Right hindlimb (tissue), 1 donor: ENCODE measurements at places on chromosomes 12 and 14.

DNA sequence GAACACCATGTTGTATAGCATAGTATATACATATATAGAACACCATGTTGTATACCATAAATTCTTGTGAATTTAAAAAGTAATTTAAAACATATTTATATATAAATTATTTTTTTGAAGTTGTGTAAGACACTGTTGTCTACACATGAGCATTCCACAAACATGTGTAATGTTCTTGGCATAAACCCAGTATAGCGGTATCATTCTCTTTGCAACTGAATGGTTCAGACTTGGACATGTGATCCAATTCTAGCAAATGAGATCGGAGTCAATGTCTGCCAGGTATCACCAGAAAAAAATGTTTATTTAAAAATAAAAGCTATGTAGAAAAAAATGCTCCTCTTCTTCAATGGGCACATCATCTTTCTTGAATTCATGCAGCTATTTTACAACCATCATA, 33.9 kb downstream of the CEP290 start:
- DNase-seq, result no peak

GRCh38 chr14:34222867-34223266, 239.2 kb downstream of the SPTSSA start:
- no peak for DNase-seq

DNA sequence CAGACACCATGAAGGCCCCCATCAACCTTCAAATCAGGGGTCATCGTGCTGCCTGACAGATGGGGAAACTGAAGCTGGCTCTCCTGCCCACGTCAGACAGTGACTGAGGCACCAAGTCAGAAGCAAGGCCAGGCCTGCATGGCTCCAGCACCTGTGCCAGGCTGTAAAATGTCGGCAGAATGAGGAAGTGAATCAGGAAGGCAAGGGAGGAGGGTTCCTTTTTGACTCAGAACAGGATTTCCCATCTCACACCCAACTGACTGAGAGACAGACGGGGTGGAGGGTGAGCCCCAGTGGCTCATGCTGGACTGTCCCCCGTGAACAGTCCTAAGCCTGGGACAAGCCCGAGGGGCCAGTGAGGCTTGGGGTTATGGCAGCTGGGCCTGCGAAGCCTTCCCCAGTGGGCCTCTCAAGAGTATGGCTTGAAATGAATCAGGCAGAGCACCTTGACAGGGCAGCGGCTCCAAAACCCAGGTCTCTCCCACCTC, 20.9 kb downstream of the SYNE3 start:
- DNase-seq, result no peak

DNA sequence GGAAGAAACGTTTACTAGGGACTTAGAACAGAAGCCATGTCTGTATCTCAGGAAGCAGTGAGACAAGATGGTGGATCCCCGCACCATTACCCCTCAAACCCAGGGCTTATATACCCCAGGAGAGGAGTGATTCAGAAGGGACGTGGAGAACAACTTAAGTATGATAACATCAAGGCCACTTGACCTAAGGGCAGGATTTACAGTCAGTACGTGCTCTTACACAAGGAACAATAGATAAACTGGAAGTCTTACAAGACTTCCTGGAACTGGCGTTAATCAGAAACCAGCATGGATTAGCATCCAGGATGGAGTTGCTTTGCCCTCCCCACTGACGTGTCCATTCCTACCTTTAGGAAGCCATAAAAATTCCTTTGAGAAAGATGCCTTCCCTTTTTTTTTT, 8.6 kb upstream of the ETFBKMT start:
- no peak for DNase-seq

GRCh38 chr12:17588968-17589367, 501.0 kb downstream of the RERGL start:
- DNase-seq, result no peak
